ENCODE measurements at places on chromosomes 5 and 9.
A peak's percentile ranks its signal among the peaks of the same experiment; 100 is the strongest.

- no peak for DNase-seq
Observed at GRCh38 chr5:174426388-174426787, 298.0 kb upstream of the MSX2 start.

- no peak for DNase-seq
Observed at GRCh38 chr5:152288917-152289595, 116.0 kb downstream of the NMUR2 start.

DNA sequence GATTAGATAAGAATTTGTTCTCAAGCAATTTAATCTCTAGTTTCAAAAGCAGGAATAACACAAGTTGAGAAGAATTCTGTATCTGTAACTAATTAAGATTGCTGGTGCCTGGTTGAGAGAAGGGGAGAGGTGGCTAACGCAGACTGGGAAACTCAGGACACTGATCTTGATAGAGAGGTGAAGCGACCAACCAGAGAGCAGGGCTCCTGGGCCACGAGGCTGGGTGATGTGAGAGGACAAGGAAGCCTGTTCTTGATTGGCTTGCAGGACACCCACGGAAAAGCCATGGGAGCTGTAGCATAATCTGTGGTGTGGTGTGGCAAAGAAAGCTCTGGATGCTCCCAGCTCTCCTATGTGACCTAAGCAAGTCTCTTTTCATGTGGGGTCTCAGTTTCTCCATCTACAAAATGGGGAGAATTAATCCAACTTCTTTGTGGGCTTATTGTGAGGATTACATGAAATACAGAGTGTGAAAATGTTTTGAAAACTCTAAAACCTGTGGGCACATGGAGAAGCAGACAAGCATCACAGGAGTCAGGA lies 594.1 kb upstream of the BRINP1 start:
- DNase-seq, result no peak

- no peak for DNase-seq
Observed at GRCh38 chr5:83683836-83684235, 36.8 kb downstream of the HAPLN1 start.

DNA sequence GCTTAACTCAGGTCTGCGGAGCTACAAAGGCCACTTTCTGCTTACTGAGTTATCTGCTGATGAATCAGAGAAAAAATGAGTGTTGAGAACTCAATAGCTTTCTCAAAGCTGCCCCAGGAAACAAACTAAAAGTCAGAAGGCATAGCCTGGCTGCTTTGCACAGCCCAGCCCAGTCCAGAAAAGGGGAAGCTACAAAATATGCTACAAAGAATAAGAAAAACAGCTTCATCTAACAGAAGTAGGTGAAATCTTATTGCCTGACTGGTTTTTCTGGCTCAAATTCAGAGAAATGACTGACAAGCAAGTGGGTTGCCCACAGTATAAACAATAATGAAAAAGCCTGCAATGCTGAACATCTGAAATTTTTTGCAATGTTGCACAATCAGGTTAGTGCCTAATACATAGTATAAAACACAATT lies 156.2 kb downstream of the PPP2R2B start:
- DNase-seq, result no peak

- DNase-seq, result no peak
Observed at GRCh38 chr9:109504689-109505088, 6.6 kb upstream of the PTPN3 start.

- no peak for DNase-seq
Observed at GRCh38 chr5:6359555-6360322, 18.6 kb downstream of the MED10 start.

DNA sequence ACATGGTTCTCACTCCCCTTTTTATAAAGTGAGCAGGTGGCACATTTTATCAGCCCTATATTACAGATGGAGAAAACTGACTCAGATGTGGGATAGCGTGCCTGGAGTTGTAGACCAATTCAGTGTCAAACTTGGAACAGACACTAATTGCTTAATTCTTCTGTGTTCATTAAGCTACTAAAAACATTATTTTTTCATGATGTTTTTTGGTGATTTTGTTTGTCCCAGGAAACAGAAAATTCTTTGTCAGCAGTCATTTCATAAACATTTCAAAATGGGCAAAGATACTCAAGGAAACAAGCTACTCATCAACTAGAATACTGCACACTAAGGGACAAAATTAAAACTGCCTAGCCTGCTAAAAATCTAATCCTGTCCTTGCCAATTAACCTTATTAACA lies 2.2 kb downstream of the ABHD17B start:
- no peak for DNase-seq

DNA sequence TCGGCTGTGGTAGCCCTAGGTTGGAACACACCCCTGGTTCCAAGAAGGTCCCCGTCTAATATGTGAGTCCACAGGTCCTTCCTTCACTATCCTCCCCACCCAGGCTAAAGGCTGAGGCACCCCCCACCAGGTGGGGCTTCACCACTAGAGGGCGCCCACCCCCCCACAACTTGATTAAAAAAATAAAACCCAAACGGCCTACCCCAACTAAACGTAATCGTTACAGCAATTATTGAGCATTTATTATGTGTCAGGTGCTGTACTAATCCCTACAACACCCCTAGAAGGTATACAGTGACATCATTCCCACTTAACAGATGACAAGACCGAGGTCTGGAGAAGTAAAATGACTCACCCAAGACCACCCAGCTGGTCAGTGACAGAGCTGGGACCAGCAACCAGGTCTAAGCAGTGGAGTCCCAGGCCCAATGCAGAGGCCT lies 65.0 kb downstream of the FGF18 start:
- no peak for DNase-seq

DNA sequence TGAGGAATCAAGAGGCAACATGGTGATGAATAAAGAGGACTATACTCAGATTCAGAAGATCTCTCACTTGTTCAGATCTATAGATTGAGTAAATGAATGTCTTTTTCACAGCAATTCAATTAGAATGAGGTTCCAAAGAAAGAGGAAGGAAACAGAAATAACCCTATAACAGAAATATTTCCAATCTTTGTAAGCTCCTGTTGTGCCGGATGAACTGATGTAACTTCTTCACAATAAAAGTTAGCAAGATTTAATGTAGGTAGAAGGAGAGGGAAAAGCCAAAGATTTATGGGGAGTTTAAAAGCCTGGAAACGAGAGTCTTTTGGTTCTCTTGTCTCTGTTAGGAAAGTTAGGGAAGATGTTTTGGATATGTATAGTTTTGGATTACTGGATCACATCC lies 92.1 kb downstream of the PBX3 start:
- no peak for DNase-seq

DNA sequence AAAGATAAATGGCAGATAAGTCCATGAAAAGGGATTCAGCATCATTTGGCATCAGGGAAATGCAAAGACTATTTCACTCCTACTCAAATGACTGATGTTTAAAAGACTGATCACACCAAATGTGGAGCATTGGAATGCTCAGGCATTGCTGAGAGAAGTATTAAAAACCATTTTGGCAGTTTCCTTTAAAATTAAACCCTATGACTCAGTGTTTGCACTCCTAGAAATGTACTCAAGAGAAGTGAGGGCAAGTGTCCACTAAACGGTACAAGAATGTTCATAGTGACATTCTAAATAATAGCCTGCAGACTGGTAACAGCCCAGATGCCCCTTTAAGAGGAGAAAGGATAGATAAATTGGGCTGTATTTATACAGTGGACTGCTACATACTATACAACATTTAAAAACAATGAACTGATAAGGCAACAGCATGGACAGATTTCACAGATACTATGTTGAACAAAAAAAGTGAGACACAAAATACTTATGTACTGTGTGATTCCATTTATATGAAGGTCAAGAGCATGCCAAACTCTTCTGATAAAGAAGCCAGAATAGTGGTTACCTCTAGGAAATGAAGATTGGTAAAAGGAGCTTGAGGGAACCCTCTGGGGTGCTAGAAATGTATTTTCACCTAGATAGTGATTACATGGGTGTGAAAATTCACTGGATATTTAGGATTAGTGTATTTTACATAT lies 24.6 kb downstream of the APC start:
- no peak for DNase-seq

DNA sequence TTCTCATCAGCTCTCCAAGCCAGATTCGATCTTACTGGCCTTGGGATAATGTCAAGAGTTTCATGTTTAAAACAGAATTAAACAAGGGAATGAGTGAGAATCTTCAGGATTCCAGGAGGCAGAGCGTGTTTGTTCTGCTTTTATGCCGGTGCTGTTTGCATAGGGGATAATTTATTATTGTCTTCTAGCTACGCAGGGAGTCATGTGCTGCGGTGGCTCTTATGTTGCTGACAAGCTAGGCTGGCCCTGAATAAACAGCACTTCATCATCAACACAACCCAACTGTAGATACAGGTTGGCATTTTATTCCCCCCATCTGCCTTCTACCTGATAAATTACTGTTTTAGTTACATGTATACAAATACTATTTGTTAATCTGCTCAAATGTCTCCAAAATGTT lies 47.1 kb upstream of the PCA3 start:
- no peak for DNase-seq

DNA sequence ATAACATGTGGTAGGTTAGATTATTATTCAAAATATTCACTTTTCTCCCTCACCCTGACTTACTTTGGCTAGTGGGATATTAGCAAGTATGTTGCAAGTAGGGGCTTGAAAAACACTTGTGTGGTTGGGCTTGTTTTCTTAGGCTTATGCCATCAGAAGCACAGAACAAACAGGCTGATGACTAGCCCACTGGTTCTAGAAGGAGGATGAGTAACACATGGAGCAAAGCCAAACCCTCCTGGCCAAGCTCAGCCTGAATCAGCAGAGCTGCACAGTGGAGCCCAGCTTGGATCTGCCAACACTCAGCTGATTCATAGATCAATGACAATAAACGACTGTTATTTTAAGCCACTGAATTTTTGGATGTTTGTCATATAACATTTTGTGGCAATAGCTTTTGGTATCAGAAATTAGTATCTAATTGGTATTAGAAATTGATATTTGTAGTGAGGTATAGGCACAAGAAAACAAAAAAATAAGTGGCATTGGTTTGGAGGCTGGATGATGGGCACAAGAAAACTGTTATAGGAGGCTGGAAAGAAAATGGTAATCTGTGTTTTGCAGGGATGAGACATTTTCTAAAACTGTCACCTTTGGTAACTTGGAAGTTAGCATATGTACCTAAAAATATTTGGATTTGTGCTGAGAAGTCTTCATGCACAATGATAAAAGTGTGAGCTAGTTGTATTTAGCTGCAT lies 46.1 kb upstream of the ZBED3 start:
- peak; percentile 92 for DNase-seq

- DNase-seq, result no peak
Observed at GRCh38 chr9:78396087-78396486, 99.2 kb downstream of the PSAT1 start.

DNA sequence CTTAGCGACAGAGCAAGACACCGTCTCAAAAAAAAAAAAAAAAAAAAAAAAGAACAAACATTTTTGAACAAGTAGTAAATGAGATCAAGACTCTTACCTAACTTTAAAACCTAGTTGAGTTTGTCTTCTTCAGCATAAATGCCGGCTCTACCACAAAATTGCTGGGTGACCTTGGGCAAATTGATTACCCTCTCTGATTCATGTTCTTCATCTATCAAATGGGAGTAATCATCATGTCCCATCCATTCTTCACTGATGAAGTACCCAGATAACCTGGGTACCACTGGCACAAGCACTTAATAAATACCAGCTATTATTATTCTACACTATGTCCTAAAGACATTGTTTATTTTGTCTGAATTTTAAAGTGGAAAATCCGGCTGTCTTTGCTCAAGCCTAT lies 96.3 kb downstream of the ATPSCKMT start:
- DNase-seq, result no peak

GRCh38 chr9:133730994-133731715 lies 7.0 kb downstream of the SARDH start:
- peak; percentile 76 for DNase-seq

DNA sequence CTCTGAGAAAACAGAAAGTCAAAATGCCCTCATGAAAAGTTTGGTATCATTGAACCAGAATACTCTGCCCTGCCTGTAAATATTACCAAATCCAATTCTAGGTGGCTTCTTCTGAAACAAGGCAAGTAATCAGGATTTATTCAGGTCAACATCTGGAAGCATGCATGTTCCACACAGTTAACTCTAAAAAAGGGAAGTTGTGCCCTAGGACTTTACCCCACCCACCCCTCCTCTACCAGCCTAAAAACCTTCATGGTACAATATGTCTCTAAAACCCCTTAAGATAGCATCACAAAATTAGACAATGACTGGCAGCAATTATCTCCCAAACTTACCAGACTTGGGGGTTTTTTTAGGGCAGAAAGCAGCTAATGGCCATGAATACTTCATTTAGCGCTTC lies 414.8 kb upstream of the SLC30A5 start:
- no peak for DNase-seq

DNA sequence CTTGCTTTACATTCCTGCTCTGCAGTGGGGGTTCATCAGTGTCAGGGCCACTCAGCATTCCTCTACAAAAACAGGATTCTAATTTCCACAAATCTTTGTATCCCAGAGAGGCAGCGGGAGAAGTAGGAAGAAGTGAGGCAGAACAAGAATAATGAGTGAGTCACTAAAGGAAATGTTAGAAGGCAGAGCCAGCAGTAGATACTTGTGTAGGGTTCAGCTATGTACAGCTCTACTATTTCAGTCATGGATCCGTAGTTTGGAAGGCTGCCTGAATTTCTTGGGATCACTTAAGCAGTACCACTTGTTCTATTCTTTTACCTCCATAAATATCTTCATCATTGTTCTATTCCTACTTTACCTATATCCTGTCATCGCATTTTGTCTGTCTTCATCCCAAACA lies 246.3 kb upstream of the TLE4 start:
- DNase-seq, result no peak

GRCh38 chr5:54722846-54723433 lies 205.4 kb downstream of the SNX18 start:
- DNase-seq, result no peak

- no peak for DNase-seq
Observed at GRCh38 chr9:83651558-83651957, 28.6 kb downstream of the IDNK start.

DNA sequence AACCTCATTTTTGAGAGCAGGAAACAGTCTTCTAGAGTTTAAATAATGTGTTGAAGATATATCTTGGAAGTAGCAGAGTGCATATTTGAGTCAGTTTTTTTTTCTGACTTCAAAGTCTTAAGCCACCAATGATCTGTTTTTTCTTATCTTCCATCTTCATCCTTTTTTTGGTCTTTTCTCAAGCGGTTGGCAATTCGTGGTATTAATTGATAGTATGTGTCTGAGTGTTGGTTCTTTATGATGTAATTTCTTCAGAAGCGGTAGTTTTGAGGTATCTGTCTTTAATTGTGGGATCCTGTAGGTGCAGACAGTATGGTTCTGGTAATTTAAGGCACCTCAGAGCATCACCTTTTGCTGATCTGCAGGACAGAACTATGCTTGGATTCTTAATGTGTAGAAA lies 3.9 kb downstream of the CSNK1G3 start:
- DNase-seq, result no peak

- DNase-seq, result no peak
Observed at GRCh38 chr9:114304416-114305188, 18.3 kb upstream of the ORM1 start.

DNA sequence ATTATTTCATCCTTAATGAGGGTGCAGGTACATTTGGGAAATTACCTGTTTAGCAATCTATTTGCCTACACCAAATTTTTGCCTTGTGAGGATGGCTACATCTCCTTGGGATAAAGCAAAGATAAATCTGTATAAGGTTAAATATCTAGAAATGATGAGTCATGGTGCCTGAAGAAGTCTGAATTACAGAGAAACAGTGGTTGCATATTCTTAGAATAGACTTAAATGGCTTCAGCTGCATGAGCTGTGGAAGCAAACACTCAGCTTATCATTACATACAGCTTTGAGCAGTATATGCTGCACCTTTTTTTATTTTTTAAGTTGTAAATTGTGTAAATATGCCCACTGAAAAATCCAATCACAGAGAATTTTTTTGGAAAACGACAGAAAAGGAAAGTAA lies 153.5 kb downstream of the RAPGEF6 start:
- DNase-seq, result no peak

- no peak for DNase-seq
Observed at GRCh38 chr5:98455665-98456064, 317.8 kb upstream of the RGMB start.
